Left renal cortex interstitium (tissue), 4 donors: ENCODE measurements at places on chromosomes 13 and 19.
A peak's percentile ranks its signal among the peaks of the same experiment; 100 is the strongest.

GRCh38 chr13:111165241-111166010 lies 50.3 kb downstream of the ARHGEF7 start:
- no peak for DNase-seq

- DNase-seq = no peak
Measured at GRCh38 chr13:98576963-98577835, at the start of gene STK24. TSS of gene STK24 (minus strand) at chr13:98577107. CDS start at chr13:98576786, 321 bp downstream.

GRCh38 chr19:4897146-4897545 lies 5.5 kb downstream of the ARRDC5 start:
- no peak for DNase-seq

DNA sequence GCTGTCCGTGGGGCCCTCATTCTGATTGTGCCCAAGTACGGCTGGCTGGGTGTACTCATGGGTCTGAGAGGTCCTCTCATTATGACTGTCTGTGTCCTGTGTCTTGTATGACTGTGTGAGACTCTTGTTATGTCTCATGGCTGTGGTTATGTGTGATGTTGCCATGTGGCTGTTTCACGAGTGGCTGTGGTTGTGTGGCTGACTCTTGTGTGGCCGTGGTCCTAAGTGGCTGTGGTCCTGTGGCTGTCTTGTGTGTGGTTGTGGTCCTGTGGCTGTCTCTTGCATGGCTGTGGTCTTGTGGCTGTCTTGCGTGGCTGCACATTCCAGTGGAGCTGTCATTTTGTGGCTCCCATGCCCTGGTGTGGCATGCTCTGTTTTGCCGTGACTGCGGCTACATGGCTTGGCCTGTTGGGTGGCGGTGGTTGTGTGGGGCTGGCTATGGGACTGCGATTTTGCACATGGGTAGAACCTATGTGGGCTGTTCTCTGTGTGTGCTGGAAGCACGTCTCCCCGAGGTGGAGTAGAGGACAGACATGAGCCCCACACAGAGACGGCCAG lies 2.5 kb downstream of the LYL1 start:
- DNase-seq = no peak

DNA sequence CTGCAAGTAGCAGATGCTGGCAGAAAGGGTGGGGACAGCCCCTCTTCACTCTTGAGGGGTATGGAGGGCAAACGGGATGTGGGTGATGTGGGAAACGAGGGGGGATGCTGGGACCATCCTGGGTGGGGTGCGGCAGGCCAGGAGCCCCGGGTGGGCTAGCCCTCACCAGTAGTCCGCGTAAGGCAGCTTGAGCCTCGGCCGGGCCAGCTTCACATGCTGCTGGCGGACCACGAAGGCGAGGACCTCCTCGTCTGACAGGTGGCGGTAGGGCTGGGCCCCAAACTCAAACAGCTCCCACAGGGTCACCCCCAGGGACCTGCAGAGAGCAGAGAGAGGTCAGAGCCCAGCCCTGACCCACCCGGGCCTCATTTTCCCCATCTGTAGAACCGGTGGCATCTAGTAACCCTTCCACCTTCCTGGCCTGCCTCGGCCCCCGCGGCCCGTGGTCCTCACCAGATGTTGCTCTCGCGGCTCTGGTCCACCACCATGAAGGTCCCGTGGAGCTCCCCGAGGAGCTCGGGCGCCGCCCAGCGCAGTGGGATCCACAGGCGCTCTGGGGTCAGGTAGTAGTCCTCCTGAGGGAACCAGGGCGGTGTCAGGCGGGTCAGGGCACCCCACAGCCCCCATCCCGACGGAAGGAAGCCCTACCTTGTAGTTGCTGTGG lies 10.7 kb downstream of the LMTK3 start:
- no peak for DNase-seq

GRCh38 chr13:114167426-114167825 lies 11.6 kb upstream of the CFAP97D2 start:
- no peak for DNase-seq

GRCh38 chr19:32336259-32337083 lies 8.9 kb upstream of the ZNF507 start:
- no peak for DNase-seq

- no peak for DNase-seq
Measured at GRCh38 chr19:48644839-48645619, 958 bp downstream of the CA11 start.

DNA sequence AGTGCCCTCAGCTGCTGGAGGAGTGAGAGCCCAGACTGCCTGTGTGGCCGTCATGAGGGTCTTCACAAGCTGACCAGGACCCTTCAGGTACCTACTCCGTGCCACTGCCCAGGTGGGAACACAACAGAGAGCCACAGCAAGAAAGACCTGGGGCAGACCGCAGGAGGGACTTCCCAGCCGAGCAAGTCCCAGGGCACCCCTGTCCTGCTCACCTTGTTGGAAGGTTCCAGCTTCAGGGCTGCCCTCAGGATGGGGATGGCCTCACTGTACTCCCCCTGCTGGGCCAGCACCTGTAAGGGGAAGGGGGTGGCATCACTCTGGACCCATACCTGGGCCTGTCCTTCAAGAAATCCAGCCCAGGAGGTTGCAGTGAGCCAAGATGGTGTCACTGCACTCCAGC lies 10.3 kb downstream of the FKBP8 start:
- no peak for DNase-seq

DNA sequence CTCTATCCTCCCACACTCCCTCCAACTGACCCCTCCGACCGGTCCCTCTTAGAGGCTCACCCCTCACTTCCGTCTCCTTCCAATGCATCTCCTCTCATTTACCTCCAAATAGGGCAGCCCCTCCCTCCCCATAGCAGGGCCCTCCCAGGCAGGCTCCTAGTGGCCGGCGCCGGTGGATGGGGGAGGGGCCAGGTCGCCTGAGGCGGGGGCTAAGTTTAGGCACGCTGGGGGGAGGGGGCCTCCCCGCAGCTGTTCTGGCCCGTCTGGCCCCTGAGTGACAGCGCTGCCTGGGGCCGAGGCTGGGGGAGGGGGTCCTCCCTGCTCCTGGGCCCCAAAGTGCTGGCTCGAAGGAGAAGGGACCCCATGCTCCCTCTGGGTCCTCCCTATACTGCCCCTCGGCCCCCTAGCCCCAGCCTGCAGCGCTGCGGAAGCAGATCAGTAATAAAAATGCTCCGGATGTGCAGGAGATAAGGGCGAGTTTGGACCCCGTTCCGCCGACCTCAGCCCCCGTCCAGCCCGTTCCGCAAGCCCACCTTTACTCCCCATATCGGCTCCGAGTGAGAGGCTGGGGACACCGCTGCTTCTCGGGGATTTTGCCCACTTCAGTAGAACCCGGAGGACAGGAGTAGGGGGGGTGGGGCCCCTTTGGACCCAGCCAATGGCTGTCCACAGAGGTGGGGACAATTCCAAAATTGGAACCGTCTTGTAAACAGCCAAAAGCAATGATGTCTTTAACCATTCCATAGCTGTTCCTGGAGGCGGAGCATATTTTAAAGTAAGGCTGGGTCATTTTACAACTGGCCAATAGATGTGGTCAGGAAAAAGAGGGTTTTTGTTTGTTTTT lies 4.0 kb downstream of the RTN2 start:
- DNase-seq = no peak

DNA sequence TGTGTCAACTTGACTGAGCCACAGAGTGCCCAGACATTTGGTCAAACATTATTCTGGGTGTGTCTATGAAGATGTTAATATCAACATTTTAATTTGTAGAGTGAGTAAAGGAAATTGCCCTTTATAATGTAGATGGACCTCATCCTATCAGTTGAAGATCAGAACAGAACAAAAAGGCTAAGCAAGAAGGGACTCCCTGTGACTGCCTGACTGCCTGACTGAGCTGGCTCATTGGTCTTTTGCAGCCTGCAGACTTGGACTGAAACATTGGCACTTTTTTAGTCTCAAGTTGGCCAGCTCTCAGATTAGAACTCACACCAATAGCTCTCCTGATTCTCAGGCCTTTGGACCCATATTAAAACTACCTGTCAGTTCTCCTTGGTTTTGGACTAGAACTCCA lies 600.4 kb upstream of the SLITRK6 start:
- no peak for DNase-seq

- DNase-seq = no peak
Measured at GRCh38 chr19:1265615-1266128, 3.5 kb upstream of the CIRBP start.

- DNase-seq = no peak
Measured at GRCh38 chr19:16698914-16699313, 20.7 kb upstream of the NWD1 start.

DNA sequence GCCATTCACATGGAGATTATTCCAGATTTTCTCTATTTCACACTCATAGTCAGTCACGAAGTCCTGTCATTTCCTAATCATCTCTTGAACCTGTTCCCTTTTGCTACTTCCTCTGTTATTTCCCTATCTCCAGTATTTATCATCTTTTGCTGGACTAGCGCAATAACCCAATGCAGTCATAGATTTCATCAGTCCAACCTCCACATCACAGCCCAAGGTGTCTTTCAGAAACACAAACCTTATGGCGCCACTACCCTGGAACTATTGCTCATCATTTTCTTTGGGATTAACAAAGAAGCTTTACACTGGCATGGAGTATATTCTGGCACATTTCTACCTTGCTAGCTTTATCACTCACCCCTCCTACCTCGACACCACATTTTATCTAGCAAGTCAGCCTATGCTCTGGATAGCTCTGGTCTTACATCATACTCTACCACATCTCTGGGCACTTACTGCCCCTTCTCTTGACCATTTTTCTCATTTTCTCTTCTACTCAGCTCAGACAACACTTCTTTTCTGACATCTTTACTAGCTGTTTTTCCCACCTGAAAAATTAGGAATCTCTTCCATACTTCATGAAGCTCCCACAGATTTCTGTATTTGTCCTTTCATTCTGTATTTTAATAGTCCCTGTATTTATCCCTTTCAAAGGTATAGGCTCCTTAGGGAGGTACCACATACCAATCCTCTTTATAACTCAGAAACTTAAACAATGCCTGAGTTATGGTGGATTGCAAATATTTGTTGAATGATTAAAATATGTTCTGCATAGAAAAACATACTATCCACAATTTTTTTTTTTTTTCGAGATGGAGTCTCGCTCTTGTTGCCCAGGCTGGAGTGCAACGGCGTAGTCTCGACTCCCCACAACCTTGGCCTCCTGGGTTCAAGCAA lies 534.7 kb downstream of the KLF12 start:
- DNase-seq = no peak

- no peak for DNase-seq
Measured at GRCh38 chr19:28549680-28550277, 663.2 kb downstream of the UQCRFS1 start.

- DNase-seq = no peak
Measured at GRCh38 chr13:47232516-47232915, 335.7 kb upstream of the HTR2A start.

DNA sequence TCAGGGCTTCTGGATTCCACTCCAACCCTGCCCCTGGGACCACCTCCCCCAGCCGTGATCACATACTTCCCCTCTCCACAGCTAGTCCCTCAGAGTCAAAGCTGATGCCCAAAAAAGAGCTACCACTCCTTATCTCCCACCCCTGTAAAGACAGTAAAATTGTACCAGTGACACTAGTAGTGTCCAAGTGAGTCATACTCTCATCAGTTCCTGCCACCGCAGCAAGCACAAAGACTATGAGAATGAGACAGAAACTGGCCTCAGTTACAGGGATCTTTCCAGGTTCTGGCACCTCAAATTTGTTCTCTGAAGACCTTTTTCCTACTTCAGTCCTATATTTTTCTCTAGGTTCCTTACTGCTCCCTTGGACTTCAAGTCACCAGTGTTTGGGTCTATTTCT lies 144.2 kb downstream of the SPRY2 start:
- no peak for DNase-seq

DNA sequence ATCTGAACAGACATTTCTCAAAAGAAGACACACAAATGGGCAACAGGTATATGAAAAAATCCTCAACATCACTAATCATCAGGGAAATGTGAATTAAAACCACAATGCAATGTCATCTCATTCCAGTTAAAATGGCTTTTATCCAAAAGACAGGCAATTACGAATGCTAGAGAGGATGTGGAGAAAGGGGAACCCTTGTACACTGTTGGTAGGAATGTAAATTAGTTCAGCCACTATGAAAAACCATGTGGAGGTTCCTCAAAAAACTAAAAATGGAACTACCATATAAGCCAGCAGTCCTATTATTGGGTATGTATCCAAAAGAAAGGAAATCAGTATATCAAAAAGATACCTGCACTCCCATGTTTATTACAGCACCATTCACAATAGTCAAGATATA lies 24.7 kb upstream of the ZC3H13 start:
- no peak for DNase-seq

GRCh38 chr19:10334588-10335351 lies 1.4 kb upstream of the RAVER1 start:
- DNase-seq = no peak

- no peak for DNase-seq
Measured at GRCh38 chr13:50889317-50889716, 20.3 kb upstream of the RNASEH2B start.

DNA sequence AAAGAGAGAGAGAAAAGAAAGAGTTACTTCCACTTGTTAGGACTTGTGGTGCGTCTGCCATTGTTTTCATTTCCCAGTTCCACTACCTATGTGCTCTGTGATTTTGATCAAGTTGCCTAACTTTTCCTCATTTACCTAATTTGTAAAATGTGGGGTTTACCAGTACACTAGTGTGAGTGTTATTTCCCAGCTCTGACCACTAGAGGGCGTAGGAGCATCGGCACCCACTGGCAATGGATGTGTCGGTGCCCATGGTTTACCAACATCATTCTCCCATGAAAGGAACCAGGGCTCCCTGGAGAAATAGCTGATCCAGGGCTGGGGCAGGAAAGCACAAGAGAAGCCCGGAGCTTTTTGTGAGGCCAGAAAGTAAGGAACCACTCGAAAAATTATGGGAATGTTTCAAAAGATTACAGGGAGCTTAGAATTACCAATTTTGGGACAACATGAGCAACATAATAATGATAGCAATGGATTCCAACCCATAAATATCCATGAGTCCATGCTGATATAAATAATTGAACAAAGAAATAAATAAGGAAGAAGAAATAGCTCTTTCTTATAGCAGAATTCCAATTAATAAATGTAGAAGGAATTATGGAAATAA lies 15.1 kb upstream of the CEACAM4 start:
- DNase-seq = peak; percentile 4

GRCh38 chr19:50657222-50657669 lies 8.0 kb downstream of the C19orf81 start:
- DNase-seq = no peak

- DNase-seq = no peak
Measured at GRCh38 chr13:43551897-43552456, 234.8 kb downstream of the ENOX1 start.

DNA sequence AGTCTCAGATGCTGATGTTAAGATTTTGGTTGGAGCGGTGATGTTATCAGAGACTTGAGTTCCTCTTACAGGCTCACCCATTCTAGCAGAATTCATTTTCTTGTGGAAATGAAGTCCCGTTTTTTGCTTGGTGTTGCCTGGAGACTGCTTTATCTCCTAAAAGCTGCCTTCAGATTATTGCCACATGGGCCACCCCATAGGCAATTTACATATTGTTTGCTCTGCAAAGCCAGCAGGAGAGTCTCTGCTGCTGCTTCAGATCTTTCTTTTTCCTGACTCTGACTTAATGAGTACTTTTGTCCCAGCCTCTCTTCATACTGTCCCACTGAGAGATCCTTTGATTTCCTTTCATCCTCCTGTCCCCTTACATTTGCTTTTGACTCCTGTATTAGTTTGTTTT lies 114.6 kb downstream of the TDRD3 start:
- no peak for DNase-seq
